ENCODE measurements at places on chromosomes 1 and 21.

DNA sequence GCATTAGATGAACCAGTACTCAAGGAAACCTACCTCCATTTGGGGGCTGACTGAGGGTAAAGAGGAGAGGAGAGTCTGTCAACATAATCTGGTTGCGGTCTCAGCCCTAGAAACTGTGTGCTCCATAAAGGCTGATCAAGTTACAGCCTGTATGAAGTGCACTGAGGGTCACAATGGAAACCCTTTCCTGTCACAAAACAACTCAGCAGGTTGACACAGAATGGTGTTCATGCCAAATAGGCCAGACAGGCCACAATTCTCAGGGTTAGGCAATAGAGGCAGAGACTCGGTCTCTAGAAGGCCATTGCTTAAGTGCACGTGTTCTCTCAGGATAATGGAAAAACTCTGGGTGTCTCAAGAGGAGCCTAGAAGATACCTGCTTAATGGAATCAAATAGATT, 4.1 kb upstream of the ANKRD35 start:
- no peak for DNase-seq

GRCh38 chr21:31987696-31988095, 114.9 kb downstream of the HUNK start:
- DNase-seq: no peak

- DNase-seq: no peak
Observed at GRCh38 chr21:36542312-36543101, 62.6 kb upstream of the CLDN14 start.

DNA sequence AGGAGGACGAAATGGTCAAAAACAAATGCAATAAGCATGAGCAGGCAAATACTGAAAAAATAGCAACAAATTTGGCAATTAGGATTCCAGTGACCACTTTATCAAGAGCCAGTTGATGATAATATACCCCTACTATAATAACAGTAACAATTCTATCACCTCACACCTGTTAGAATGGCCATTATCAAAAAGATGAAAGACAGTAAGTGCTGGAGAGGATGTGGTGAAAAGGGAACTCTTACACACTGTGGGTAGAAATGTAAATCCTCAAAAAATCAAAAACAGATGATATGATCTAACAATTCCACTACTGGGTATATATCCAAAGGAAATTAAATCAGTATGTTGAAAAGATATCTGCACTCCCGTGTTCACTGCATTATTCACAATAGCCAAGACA, 114.3 kb upstream of the GFI1 start:
- DNase-seq: no peak

- DNase-seq: no peak
Observed at GRCh38 chr1:57046462-57046861, 80.6 kb upstream of the C8B start.

DNA sequence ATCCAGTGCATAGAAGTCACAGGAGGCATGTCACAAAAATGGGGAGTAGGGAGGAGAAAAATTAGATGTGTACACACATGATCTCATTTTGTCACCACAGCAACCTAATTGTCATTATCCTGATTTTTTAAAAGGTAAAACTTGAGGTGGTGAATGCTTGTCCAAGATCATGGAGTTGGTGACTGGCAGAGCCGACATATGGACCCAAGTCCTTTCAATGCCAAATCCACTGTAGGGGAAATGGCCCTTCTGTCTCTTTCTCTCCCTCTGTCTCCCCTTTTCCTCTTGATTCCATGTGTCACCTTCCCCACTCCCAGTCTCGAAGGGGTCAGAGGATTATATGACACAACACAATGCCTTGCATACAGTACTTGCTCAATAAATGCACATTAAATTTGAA, 65.7 kb upstream of the JUN start:
- DNase-seq: no peak

- DNase-seq: peak; percentile 74
Observed at GRCh38 chr21:15592271-15592860, 137.4 kb upstream of the USP25 start.

GRCh38 chr1:65189576-65190115, 41.6 kb downstream of the AK4 start:
- no peak for DNase-seq

GRCh38 chr1:21659099-21659923, 9.8 kb downstream of the RAP1GAP start:
- DNase-seq: peak; percentile 80

DNA sequence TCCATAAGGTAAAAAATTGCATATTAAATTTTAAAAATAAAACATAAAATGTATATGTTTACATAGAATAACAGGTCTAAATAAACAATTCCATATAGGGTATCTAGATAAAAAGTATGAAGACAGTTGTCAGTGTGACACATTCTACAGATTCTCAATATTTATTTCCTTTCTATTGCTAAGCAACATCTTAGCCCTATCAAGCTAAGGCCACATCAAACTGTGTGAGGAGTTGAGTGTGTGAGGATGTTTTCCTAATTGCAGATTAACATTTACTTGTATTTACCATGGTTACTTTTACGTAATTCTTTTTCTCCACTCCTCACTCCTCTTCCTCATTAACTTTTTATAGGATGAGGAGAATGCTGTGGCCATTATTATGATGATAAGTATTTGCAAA, 41.9 kb upstream of the MCOLN3 start:
- DNase-seq: no peak

DNA sequence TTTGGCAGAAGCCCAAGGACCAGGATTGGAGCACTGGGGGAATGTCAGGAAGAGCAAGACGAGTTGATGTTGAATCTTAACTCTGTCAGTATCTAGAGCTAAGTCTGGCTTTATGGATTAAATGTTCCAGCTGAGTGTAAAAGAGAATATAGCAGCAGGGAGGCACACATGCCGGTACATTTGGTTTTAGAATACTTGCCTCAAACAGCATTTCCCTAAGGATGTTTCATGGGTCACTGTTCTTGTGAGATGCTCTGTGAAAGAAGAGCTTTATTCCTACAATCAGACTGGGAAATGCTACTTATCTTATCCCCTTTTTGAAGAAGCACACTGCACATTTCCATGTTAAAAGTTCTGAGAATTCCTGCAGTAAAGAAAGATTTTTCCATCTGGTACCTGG, 440.3 kb upstream of the B3GALT2 start:
- DNase-seq: no peak

GRCh38 chr21:39263372-39263771, 50.1 kb downstream of the BRWD1 start:
- DNase-seq: peak; percentile 31

GRCh38 chr1:67947114-67947513, 103.3 kb downstream of the DIRAS3 start:
- no peak for DNase-seq

DNA sequence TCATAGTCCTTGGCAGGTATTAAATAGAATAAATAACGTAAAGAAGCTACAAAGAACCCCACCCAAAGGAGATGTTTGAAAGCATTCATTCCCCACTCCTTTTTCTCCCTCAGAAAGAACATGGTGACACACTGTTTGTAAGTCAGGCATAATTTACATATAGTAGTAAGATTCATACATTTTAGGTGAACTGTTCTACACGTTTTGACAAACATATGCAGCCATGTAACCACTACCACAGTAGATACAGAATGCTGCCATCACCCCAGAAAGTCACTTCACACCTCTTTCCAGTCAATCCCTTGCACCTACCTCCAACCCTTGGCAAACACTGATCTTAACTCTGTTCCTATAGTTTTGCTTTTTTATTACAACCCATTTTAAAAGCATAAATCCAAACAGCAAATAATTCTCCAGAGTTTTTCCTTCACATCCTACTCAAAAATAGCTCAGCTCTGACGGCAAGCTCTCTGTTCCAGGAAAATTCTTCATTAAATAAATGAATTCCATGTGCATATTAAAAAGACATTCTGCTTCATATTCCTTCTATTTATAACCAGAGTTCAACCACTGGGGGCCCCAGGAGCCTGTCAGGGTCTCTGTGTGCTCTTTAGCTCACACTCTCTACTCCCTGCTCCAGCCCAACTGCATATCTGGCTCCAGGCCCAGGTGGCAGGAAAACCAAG, 258.8 kb downstream of the PLPP3 start:
- DNase-seq: no peak
